AG04450 (cell line): ENCODE measurements at places on chromosomes 4 and X.
A peak's percentile ranks its signal among the peaks of the same experiment; 100 is the strongest.

DNA sequence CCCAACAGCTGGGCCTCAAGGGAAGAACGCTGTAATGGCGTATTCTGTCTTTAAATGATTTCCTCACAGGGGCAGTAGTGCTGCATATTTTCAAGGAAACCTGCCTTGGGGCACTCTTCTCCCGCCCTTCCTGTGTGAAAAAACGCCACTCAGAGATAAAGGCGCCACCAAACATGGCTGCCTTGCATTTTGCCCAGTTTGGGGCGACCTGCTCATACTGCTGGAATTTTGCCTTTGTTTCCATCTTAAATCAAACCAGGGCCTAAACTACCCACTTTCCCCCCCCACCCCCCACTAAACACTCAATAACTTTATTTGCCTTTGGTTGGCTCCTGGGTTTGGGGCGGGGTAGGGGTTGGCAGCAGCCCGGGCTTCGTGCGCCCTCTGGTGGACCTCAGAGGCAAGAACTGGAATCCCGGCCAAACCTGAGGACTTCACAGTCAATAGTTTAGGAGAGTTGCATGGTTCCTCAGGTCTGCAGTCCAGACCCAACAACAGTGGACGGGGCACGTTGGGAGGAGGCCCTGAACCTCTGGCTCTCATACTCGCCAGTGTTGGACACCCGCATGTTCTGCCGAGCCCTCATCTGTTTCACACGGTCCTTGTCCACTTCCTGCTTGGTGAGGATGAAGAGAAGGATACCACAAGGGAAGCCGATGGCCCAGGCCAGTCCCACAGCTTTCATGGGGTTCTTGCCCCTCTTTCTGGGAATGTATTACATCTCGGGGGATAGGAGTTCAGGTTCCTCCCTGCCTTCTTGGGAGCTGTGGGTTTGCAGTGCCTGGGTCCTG, 220.1 kb upstream of the STK26 start:
- DNase-seq: no peak

- DNase-seq: no peak
Observed at GRCh38 chrX:8946563-8946962, 87.4 kb downstream of the FAM9B start.

DNA sequence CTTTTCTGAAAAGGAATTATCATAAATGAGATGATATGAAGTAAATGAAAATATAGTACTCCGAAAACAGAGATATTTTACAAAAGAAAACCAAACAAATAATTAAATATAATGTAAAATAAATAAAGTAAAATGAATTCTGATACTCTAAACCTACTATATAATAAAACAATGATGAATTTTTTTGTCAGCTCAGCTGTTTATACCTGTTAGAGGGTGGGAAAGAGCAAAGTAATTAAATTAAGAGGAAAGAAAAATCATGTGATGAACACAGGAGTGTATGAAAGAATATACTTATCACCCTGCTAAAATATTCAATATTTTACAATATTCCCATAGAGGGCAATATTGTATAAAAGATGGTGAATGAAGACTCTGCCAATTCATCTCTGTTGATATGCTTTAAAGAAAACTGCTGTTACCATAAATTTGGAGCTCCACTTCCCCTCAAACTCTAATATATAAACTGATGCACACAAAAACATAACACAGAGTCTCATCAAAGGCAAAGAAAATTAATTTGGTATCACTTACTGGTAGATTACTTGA, 6.5 kb upstream of the NDST4 start:
- DNase-seq: no peak

GRCh38 chr4:41160856-41161255, 53.5 kb downstream of the APBB2 start:
- DNase-seq: no peak

DNA sequence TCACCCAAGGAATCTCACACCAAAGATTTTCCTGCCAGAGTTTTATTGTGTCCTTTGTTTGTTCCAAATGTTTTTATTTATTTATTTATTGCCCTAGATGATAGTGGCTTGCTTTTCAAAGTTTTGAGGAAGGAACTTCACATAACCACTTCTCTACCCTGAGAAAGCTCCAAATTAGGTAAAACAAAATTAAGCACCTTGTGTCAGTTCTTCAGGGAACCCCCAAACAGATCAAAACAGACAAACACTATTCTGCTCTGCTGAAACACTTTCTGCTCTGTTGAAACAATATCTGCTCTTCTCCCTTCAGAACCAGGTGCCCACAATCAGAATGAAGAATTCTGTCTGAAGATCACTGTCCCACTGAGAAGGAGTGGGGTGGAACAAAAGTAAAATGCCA, 16.5 kb upstream of the CYBB start:
- DNase-seq: no peak

- DNase-seq: peak; percentile 18
Observed at GRCh38 chr4:77776182-77777134, 42.7 kb downstream of the CNOT6L start.

DNA sequence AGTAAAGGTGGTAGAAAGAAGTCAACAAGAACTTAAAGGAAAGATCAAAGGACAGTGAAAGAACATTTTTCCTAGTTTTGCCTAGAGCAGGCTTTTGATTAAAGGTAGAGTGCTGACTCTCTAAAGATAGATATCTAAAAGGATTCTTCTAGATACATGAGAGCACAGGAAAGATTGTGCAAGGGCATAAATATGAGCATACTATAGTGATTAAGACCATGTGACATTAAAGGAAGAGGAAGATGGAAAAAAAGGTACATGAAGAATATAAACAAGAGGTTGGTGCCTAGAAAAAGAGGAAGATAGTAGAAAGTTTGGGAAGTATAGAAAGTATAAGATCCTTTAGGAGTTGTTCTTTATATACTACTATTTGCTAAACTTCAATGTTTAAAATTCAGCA, 26.1 kb upstream of the TET2 start:
- DNase-seq: no peak

- no peak for DNase-seq
Observed at GRCh38 chrX:110536816-110537215, 178.2 kb downstream of the RTL9 start.

GRCh38 chr4:80171656-80172055, 25.6 kb upstream of the PRDM8 start:
- DNase-seq: no peak

DNA sequence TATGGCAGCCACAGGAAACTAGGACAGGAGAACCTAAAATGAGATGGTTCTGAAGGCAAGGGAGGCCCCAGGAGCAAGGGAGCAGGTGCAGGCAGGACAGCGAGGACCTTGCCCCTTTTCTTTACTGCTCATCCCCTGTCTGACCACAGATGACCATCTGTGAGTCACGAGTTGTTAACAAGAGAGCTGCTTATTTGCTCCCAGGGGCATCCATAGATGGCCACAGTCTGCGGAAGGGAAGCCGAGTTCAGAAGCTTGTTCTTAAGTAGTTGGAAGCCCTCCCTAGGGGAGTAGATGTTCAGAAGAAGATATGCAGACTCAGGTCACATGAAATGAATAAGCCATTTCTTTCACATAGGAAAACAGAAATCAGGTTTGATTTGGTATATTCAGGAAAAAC, 69.4 kb downstream of the EVC2 start:
- DNase-seq: no peak

DNA sequence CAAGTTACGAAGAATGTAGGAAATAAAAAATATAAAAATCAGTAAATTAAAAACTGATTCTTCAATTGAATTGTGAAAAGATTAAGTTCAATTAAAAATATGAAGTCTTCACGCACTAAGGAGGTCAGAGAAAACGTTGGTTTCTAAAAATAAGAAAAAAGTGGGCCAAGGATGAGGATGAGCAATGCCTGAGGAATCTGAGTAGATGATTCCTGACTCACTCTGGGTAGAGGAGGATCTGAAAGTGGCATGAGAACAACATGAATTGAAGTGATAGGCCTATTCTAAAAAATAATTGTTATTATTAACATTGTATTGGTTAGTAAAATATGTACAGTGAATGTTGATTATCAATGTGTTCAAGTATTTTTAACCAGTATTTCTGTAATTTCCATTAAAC, 444.2 kb downstream of the GRIA2 start:
- no peak for DNase-seq

DNA sequence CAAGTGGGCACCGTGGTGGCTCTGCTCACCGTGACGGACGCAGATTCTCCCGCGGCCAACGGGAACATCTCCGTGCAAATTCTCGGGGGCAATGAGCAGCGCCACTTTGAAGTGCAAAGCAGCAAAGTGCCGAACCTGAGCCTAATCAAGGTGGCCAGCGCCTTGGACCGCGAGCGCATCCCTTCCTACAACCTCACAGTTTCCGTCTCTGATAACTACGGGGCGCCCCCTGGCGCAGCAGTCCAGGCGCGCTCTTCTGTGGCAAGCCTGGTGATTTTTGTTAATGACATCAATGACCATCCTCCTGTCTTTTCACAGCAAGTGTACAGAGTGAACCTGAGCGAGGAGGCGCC, 2.7 kb downstream of the FAT4 start:
- DNase-seq: no peak

- no peak for DNase-seq
Observed at GRCh38 chr4:84803720-84804119, 162.8 kb downstream of the WDFY3 start.

DNA sequence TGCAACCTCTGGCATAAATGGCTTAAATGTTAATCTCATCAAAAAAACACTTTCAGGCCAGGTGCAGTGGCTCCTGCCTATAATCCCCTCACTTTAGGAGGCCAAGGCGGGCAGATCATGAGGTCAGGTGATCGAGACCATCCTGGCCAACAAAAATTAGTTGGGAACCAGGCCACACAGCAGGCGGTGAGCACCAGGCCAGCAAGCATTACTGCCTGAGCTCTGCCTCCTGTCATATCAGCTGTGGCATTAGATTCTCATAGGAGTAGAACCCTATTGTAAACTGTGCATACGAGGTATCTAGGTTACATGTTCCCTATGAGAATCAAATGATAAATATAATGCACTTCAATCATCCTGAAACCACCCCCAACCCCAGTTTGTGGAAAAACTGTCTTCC, 125.8 kb downstream of the LRBA start:
- DNase-seq: no peak

- DNase-seq: no peak
Observed at GRCh38 chr4:95289028-95289634, 259.6 kb downstream of the UNC5C start.

DNA sequence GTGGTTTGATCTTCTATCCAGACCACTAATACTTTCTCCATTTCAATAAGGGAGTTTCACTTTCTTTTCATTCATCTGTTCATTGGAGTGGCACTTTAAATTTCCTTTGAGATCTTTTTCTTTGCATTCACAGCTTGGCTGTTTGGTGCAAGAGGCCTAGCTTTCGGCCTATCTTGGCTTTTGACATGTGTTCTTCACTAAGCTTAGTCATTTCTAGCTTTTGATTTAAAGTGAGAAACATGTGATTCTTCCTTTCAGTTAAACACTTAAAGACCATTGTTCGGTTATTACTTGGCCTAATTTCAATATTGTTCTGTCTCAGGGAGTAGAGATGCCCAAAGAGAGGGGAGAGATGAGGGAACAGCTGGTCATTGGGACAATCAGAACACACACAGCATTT, 24.3 kb downstream of the CXCL13 start:
- no peak for DNase-seq

GRCh38 chr4:24103434-24104157, 213.7 kb upstream of the PPARGC1A start:
- DNase-seq: no peak

DNA sequence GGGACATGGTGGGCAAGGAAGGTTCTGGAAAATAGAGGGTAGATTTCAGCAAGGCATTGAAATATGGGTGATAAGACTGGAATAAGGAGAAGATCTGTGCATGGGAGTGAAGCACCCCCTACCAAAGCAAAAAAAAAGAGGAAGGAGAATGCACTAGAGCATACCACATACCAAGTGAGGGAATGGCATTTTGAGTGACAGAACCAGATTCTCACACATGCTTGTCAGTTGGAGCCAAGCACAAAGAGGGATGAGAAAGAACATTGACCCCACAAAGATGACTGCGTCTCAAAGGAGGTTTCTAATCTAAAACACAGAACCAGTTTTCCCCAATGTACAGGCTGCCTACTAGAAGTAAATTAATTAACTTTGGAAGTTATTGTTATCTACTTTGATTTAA, 140.3 kb upstream of the SMAD1 start:
- DNase-seq: no peak

DNA sequence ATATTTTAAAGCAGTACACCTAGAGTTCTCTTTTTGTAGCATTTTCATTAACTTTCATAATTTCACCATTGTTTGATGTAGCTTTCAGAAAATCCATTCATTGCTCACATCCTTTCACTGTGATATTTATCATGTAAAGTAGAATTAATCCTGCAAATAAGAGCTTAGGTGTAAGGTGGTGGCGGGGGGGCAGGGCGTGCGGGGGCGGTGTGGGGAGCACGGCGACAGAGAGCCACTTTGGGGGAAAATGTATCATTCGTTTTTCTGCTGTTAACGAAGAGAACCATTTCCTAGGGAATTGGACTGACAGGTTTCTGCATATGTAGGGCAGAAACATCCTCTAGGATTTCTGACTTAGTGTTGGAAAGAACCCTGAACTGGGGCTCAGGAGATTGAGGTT, 82.6 kb upstream of the BRS3 start:
- no peak for DNase-seq

DNA sequence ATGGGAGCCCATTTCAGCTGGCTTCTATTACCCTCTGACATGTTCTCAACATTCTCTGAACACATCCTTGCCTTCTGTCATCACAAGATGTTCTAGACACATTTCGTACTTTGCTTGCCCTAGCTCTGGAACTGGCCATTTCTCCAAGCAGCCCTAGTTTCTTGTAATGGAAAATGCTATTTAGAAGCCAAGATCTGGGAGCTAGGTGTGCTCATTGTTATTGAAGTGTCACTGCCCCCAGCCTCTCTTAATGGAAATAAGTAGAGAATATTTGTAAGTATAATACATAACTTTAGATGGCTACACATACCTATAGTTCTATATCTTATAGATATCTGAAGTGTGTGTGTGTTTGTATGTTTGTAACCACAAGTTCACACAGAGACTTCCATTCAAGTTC, 6.9 kb downstream of the MRFAP1L1 start:
- DNase-seq: no peak

DNA sequence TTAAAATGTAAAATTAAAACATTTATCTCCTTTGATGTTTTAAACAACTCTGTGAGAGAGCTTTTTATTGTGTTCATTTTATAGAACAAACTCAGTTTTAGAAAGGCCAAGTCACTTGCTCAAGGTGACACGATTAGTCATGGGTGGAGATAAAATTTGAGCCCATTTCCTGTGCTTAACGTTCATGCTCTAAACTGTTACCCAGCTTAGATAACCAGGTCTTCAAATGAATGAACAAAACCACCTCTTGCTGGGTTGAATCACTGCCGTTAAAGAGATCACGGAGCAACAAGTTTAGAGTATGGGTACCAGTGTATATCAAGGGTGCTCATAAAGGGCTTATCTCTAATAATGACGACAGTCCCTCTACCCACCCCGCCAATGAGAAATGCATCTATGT, 10.2 kb upstream of the CASK start:
- DNase-seq: no peak

DNA sequence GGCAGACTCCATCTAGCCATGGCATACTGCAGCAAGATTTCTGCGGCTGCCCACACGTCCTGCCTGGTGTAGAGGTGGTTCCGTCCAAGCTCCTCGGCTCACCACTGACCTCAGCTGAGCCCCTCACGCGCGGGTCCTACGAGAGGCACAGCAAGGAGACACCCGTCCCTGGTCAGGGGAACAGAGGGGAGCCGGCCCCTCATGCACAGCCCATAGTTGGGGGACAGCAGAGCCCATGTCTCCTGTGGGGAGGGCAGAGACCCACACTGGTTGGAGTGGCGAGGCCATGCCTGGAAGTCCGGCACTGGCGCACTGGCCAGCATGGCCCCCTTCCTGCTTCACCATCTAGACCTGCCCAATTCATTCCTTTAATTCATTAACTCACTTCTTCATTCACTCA, 80.8 kb downstream of the HTRA3 start:
- no peak for DNase-seq

GRCh38 chr4:150501009-150501727, 80.8 kb upstream of the MAB21L2 start:
- peak; percentile 39 for DNase-seq
